Nephron progenitor cell (in vitro differentiated cells): ENCODE measurements at places on chromosomes 11 and 22.
A peak's percentile ranks its signal among the peaks of the same experiment; 100 is the strongest.

- no peak for DNase-seq
Measured at GRCh38 chr11:74070723-74071492, 62.0 kb upstream of the UCP3 start.

GRCh38 chr11:69295079-69295994 lies 1.4 kb downstream of the MYEOV start:
- DNase-seq: no peak

GRCh38 chr22:41681616-41682015 lies 7.1 kb downstream of the SNU13 start:
- no peak for DNase-seq

GRCh38 chr11:82858556-82859091 lies 41.6 kb downstream of the PRCP start:
- DNase-seq: no peak

DNA sequence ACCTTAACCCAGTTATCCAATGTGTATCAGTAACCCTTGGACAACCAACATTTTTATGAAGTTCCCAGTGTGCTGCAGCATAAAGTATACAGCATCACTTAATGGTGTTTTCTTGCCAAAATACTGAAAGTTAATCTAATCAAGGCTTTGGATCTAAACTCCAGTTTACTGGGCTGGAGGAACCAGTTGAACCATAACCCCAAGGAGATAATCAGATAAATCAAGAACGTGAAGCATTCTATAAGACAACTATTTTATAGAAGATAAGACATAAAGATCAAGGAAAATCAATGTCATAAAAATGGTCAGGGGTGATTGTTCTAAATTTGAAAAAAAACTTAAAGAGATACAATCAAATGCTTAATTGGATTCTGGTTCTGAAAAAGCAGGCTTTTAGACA lies 2.3 kb upstream of the OSBP start:
- no peak for DNase-seq

DNA sequence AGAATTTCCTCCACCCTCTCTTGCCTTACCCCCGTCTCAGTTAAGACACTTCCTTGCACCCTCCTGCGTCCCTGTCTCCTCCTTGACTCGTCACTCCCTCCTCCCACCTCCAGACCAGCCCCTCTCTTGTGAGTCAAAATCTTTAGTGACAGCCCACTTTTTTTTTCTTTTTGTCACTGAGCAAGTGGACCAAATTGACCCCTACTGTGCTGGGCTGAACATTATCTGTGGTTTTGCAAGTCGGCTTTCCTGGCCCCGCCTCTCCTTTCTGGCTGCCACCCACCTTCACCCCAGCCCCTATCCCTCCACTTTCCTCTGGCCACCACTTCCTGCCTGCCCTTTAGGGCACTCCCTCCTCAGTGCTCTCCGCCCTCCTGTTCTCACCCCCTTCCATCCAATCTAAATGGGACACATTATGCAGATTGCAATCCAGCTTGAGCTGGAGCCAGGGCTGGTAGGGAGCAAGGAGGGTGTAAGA lies at the start of gene APLNR:
APLNR (minus strand) TSS at position 47 of the 478 bp plus-strand sequence. CDS start 246 bp downstream, outside the sequence.
- DNase-seq: peak; percentile 32

DNA sequence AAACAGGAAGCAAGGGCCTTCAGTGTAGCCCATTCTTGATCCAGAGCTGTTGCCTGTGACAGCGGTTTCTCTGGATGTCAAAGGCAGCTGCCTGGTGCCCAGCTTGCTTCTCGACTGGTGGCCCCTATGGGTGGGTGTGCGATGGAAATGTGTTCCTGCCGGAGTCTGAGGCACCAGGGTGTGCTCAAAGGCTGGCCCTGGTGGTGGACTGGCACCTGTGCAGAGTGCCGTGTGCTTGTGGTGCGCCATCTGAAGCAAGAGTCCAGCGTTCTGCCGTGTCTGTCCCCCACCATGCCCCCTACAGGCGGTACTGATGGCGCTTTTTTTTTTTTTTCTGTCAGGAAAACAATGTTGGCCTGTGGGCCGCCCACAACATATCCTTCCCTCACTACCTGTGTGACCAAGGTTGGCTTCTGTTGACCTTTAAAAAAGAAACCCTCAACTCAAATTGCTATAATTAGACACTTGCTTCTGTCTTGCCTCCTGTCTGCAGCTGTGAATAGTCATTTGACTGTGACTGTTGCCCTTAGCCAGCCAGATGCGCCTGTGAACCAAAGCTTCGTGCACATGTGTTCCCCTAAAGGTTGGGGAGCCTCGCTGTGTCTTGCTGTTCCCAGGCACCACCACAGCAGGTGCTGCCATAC lies 4.7 kb upstream of the RANBP1 start:
- no peak for DNase-seq

DNA sequence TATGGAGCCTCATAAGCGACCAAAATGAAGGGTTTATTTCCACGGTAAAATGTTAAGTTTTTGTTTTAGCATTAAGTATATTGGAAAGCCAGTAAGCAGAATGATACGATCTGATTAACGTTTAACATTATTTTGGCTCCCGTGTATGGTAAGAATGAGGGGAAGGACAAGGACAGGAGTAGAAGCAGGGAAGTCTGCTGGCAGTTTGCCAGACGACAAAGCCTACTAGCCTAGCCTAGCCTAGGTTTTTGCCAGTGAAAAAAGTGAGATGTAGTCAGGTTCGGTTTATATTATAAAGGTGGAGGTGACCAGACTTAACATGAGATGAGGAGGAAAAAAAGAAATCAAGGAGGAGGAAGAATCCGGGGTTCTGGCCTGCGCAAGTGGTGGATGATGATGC lies 78.9 kb upstream of the ARHGAP32 start:
- DNase-seq: no peak

DNA sequence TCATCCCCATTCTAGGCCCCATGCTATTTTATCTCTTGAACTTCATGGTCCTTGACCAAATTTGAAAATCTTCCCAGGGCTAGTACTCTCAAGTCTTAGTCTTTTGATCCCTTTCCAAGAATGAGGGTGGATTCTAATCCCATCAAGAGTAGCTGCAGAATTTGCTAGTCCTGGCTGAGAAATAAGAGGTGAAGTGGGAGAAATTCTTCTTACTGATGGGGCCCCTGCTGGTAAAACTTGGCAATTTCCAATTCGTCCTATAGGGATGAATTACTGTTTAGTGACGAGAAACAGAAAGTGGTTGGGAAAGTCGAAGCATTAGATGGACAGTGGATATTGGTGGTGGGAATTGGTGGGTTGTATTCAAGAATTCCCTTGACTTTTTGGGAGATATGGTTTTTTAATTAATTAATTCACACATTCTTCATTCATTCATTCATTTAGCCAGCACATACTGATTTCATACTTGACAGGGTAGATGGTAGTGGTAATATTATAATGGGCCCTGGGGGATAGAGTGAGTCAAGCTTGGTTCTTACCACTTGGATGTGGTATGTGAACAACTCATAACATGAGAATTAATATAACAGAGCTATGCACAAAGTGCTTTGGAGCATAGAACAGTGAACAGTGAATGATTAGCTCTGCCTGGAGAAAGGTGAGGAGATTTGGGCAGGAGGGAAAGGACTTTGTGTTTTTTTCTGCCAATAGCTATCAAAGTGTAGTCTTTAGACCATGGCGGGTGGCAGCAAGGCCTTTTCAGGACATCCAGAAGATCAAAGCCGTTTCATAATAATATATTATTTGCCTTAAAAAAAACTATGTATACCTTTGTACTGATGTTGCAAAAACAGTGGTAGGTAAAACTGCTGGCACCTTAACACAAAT lies 103.8 kb downstream of the STIM1 start:
- DNase-seq: no peak

DNA sequence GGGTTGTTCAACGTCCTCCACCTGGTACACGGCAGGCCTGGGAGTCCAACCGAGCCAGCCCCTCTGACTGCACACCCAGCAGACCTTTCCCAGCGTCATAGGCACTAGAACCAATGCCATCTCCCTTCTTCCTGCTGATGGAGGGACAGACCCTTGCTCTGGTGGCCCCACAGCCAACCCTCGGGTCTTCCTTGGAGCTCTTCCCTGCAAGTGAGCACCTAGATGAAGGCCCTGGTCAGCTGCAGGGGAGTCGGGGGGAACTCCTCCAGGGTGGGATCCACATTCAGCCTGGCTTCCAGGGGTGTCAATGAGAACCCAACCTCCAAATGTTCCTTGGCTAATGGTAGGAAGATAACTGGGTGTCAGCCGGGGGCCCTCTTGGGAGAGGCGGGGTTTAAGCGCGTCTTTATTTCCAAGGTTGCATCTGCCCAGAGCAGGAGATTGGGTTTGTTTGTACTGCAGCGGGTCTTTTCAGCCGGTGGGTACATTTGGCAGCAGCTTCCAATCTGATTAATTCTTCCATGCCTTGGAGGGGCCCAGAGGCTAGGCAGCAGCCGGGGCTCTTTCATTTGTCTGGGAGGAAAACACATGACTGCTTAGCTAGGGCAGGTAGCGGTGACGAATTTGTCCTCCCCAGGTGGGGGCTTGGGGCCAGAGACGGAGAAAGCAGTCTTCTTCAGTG lies 56.0 kb upstream of the SHISAL1 start:
- DNase-seq: no peak
